Right cardiac atrium (tissue), 5 donors: ENCODE measurements at places on chromosomes 16 and 17. TPM values are rescaled to one million over a fixed set of nuclear protein-coding genes. Genes with fewer than 3 reads are reported as not detected.

- no peak for DNase-seq
Observed at GRCh38 chr16:53534206-53534605, 31.2 kb upstream of the AKTIP start.

SMTNL2 gene
- 5.8 TPM for polyA plus RNA-seq

KRT31 gene
- polyA plus RNA-seq: not detected

GRCh38 chr16:72092832-72093447 is 480 bp downstream of the TXNL4B start:
- DNase-seq: peak; percentile 42

DNA sequence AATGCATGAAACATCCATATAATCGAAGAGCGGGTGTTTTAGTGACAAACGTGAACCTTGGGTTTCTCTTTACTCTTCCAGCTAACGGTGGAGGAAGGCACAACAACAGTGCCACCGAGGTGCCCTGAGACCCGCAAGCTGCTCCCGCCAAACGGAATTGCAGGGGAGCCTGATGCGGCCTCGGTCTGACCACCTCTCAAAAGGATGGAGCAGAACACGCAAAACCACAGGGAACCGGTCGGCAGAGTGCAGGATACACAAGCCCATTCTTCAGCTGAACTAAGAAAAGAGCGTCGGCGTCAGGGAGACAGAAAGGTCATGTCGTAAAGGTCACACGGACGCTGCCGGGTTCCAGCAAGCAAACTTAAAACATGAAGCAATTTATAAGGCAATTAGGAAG is 109.5 kb upstream of the ZNF750 start:
- DNase-seq: no peak

- no peak for DNase-seq
Observed at GRCh38 chr16:67412294-67412693, 4.0 kb downstream of the ZDHHC1 start.

GRCh38 chr17:33335491-33336173 is 42.5 kb upstream of the ASIC2 start:
- DNase-seq: no peak

ST6GALNAC1 gene
- 2.5 TPM for polyA plus RNA-seq

DNA sequence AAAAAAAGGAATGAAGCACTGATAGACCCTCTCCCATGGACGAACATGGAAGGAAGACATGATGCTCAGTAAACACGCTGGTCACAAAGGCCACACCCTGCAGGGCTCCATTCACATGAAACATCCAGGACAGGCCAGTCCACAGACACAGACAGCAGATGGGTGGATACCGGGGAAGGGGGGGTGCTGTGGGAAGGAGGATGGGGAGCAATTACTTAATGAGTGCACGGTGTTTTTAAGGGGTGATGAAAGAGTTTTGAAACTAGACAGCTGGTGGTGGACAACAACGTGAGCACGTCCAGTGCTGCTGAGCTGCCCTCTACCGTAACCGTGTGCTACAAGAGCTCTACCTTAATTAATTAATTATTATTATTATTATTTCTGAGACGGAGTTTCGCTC is 6.0 kb upstream of the SLC16A3 start:
- DNase-seq: no peak

DNA sequence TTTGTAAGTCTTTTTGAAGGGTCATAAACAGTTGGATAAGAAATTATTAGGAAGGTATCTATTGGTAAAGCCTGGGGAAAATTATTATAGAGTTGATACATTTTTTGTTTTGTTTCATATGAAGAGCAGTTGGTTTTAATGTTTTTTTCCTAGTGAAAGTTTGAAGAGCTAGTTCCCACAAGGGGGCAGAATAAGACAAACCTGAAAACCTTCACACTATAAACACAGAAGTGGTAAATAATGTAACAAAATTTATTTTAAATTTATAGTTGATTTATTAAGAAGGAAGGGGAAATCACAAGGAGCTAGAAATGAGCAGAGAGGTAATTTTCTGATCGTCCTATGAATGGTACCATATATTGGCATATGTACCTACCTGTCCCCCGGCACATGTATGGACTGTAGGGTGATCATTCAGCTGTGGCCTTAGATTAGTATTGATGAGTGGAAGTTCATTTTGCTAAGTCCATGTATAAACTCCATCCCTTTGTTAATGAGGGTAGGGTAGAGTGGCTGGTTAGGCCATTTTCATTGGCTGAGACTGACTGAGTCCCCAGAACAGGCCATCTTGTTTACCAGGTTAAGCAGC is 116.3 kb downstream of the TANC2 start:
- DNase-seq: no peak

- no peak for DNase-seq
Observed at GRCh38 chr16:11165894-11166665, 89.9 kb downstream of the SOCS1 start.

GRCh38 chr16:79845033-79845733 is 244.6 kb upstream of the MAF start:
- DNase-seq: no peak

DNA sequence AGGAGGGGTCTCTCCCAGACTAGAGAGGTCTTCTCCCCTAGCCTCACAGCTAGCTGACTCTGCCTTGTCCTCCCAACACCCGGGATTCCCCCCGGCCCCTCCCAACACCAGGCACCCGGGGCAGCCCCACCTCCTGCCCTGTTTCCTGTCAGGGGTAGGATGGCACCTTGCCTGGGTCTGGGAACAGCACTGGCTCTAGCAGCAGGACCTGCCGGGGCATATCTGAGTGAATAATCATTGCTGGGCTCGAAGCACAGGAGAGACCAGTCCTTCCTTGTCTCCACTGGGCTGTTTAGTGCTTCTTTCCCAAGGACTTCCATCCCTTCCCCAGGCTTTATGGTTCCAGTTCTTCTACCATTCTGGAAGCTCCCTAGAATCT is 25.7 kb downstream of the MINK1 start:
- DNase-seq: peak; percentile 75

GRCh38 chr17:12406623-12407215 is 259.0 kb upstream of the MYOCD start:
- no peak for DNase-seq
